ENCODE measurements at places on chromosomes 7 and 10.

- DNase-seq: no peak
Measured at GRCh38 chr10:48382982-48383381, 76.5 kb downstream of the MAPK8 start.

DNA sequence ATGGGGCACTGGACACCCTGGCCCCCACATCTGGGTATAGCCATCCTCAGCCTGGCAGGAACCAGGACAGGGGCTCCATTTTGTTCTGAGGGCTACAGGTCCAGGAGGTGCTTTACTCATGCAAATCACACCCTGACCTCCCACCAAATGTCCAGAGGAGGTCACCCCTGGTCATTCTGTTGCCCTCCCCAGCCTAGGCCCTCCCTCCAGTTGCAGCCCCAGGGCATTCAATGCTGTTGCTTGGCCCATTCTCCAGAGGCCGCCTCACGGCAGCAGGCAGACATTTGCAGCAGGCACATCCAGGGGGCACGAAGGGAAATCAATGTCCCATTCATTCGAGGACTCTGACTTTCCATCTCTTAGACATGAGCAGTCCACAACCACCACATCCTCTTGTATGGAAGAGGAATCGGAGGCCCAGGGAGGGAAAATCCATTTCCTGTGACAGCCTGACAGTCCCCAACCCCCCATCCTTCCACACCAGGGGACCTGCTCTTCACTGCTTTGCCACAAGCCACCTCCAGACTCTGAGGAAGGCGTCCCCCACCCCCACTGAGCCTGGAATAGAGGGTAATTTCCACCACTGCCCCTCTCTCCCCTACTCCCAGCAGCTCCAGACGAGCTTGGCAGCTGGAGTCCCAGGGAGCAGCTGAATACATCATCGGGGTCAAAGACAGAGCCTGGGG lies 76.2 kb upstream of the UNC5B start:
- DNase-seq: no peak

DNA sequence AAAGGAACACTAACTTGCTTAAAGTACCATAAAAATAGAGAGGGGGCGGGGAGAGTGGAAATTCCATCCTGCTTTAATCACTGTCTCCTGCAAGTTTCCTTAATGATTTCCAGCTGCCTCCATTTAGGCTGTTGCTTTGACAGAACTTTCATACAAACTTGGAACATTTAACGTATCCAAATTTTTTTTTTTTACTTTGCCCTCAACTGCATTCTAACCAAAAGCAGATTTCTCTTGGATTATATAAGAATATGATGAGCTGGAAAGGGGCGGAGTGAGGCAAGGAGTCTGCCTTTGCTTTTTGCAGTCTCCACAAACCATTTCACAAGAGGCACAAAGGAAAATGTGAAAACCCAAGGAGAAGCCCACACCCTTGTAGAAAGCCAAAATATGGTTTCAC lies 46.6 kb upstream of the COL1A2 start:
- DNase-seq: no peak

DNA sequence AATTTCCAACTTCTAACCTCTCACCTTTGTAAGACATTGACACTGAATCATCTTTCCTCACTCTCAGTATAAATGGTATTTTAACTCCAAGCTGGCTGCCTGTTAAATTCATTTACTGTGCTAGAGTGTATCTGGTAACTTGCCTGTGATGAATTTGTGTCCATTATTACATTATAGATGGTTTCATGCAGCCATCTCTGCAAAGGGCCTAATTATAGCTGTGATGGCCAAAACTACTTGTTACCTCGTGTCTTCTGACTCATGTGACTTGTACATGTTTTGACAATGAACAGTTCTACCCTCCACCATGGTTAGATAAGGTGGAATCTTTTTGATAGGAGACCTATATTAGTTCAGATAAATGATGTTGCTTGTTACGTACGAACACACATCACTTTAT lies 392.0 kb downstream of the PAXIP1 start:
- no peak for DNase-seq

GRCh38 chr10:79424221-79425073 lies 21.0 kb downstream of the ZCCHC24 start:
- no peak for DNase-seq

GRCh38 chr7:106895246-106895864 lies 30.3 kb downstream of the PIK3CG start:
- no peak for DNase-seq

DNA sequence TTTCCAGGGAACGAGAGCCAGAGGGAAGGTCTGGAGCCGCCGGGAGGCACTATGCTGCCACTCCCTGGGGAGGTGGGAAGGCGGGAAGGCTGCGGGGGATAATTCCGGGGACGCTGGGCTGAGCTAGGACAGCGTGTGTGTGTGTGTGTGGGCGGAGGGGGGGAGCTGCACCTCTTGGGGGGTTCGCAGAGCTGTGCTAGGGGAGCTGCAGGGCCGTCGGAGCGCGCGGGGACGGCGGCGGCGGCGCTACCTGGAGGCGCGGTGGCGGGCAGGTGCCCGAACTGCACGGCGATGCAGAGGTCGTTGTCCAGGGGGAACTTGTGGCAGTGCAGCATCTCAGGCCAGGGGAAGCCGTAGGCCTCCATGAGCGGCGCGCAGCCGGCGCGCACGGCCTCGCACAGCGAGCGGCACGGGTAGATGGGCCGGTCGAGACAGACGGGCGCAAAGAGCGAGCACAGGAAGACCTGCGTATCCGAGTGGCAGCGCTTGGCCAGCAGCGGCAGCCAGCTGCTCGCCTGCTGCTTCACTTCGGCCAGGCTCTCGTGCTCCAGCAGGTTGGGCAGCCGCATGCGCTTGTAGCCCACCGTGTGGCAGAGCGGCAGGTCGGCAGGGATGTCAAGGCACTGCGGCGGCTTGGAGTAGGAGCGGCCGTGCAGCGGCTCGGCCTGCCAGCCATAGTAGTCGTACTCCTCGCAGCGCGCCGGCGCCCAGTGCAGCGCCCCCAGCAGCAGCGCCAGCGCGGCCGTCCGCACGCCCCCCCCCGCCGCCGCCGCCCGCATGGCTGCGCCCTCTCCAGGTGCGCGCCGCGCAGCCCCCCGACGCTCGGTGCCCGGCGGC lies 526 bp downstream of the SFRP5 start:
- DNase-seq: peak; percentile 31

- DNase-seq: no peak
Measured at GRCh38 chr10:20185116-20185515, 368.9 kb downstream of the PLXDC2 start.

DNA sequence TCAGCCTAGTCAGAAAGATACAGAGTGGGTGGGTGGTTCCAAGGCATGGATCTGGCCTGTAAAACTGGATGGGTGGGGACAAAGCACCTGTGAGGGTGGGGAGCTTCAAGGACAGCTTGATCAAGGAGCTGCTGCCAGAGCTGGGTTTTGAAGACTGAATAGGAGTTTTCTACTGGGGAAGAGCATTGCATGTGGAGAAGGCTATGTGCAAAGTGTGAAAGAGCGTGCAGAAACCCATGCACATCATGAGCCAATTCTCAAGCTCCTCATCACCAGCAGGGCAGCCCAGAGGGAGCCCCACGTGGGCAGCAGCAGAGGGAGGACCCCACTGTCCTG lies 58.6 kb downstream of the PDGFA start:
- DNase-seq: no peak

- DNase-seq: peak; percentile 56
Measured at GRCh38 chr10:97199152-97199551, 13.4 kb upstream of the SLIT1 start.

DNA sequence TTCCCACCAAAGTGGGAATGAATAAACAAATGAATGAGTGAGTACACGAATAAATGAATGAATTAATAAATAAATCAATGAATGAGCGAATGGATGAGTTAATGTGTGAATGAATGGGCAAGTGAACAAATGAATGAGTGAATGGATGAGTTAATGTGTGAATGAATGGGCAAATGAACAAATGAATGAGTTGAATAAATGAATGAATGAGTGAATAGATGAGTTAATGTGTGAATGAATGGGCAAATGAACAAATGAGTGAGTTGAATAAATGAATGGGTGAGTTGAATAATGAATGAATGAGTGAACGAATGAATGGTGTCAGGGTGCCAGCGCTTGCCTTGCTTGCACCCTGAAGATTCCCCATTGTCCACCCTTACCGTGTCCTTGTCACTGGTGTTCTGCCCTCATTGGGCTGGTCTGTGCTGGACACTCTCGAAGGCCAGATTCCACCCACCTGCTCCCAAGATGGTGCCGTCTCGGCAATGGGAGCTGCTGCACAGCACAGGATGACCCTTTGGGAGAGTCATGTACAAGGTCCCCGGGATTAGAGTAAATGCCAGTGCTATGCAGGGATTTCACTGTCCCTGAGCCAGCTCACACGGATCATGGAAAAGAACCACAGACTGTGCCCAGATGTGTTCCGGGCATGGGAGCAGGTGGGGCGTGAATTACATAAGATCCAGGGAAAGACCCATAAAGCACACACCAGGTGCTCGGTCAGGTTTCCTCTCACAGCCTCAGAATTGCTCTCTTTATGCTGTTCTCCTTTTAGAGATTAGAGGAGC lies 83.2 kb downstream of the CAMK1D start:
- DNase-seq: peak; percentile 57

DNA sequence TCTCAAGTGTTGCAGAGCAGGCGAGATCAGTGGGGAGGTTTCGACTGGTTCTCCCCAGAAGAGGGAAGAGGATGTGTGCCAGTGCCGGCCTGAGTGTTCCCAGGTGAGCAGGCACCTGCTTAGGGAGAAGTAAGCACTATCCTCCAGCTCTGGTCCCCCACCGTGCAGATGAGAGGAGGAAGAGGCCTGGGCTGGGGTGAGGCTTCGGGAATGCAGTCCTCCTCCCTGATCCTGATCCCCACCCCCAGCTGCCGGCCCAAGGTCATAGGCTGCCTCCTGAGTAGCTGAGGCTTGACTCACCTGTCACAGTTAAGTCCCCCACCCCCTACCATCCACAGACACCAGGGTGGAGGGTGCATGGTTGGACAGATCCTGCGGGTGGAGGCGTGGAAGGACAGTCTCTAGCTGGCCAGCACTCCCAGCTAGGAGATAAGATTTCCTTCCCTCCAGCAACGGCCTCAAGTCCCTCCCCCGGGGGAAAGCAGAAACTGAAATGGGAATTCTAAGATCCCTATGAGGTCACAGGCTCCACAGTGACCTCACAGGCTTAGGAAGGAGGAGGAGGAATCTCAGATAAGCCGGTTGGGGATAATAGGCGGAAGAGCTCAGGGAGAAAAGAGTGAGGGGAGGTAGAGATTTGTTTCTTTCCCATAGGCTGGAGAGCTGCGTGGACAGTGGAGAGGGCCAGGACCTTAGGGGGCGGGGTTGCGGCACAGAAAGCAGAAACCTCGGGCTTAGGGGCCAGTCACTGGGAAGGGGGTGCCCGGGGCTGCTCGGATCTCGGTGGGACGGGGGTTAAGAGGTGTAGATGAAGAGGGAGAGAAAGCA lies 1.0 kb downstream of the LRCH4 start:
- peak; percentile 20 for DNase-seq

- DNase-seq: peak; percentile 8
Measured at GRCh38 chr7:143416565-143417149, 8.0 kb upstream of the EPHA1 start.

- DNase-seq: no peak
Measured at GRCh38 chr7:2666155-2666554, 21.8 kb upstream of the AMZ1 start.

- DNase-seq: peak; percentile 2
Measured at GRCh38 chr7:51318886-51319579, 2.4 kb upstream of the COBL start.

GRCh38 chr7:76357475-76358010 lies 1.2 kb downstream of the YWHAG start:
- no peak for DNase-seq

GRCh38 chr7:159147687-159148086 lies 3.0 kb upstream of the VIPR2 start:
- DNase-seq: no peak

- DNase-seq: no peak
Measured at GRCh38 chr7:14219125-14219524, 229.7 kb upstream of the ETV1 start.

DNA sequence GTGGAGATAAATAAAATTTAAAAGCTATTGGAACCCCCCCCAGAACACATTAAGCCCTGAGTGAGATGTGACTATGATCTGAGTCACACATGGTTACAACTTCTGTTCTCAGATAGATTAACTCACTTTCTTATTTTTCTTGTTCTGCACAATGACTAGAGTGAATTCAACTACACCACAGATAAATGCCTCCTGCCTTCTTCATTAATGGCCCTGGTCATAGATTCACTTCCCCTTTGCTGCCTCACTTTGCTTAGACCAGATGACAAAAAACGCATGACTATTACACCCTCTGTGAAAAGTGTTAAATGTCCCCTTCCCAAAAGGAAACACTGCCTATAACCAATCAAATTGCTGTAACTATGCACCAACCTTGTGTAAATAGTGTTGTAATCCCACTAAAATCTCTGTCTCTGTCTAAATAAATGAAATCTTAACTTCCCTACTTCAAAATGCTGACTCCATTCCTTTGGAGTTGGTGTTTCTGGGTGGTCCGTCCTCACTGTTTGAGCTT lies 49.4 kb downstream of the AKR1D1 start:
- DNase-seq: no peak

- DNase-seq: peak; percentile 30
Measured at GRCh38 chr7:134768243-134768642, 11.2 kb upstream of the CALD1 start.

DNA sequence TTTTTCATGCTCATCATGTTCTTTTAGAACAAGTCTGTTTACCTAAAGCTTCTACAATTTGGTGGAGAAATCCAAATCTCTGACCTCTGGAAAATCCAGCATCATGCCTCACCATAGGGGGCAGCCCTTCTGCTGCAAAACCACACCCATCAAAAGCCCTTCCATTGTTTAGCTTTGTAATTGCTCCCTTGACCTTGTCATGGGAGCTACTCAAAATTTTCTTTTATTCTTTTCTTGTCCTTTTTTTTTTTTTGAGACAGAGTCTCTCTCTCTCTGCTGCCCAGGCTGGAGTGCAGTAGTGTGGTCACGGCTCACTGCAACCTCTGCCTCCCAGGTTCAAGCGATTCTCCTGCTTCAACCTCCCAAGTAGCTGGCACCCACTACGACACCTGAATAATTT lies 234.4 kb downstream of the NEBL start:
- DNase-seq: no peak

DNA sequence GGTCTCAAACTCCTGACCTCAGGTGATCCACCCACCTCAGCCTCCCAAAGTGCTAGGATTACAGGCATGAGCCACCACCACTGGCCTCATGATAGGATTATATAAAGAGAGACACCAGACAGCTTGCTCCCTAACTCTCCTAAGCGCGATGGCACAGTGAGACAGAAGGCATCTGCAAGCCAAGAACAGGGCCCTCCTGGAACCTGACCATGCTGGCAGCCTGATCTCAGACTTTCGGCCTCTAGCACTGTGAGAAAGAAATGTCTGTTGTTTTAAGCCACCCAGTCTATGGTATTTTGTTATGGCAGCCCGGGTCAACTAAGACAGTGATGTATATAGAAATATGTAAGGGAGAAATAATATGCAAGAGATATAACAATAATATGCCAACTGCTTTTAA lies 51.2 kb downstream of the SRPK2 start:
- peak; percentile 52 for DNase-seq

GRCh38 chr7:96273716-96274115 lies 48.2 kb downstream of the SLC25A13 start:
- DNase-seq: no peak

GRCh38 chr10:50275650-50276235 lies 24.4 kb upstream of the ASAH2 start:
- DNase-seq: peak; percentile 10

- no peak for DNase-seq
Measured at GRCh38 chr10:99115703-99116102, 119.9 kb downstream of the HPSE2 start.

GRCh38 chr10:33212061-33212748 lies 122.3 kb downstream of the NRP1 start:
- DNase-seq: no peak

- DNase-seq: no peak
Measured at GRCh38 chr10:80493522-80494051, 39.5 kb downstream of the TSPAN14 start.

GRCh38 chr10:15313843-15314242 lies 57.2 kb downstream of the FAM171A1 start:
- no peak for DNase-seq
